ENCODE measurements at places on chromosomes 12 and 14. TPM values are rescaled to one million over a fixed set of nuclear protein-coding genes. Genes with fewer than 3 reads are reported as not detected.

The ERP27 gene
- 0.11 TPM for total RNA-seq

The LUM gene
- 130 TPM for total RNA-seq

The PAH gene
- total RNA-seq, result not detected

The ADSS1 gene
- total RNA-seq, result 114 TPM

The C1R gene
- total RNA-seq, result 96.9 TPM

The GALNT4 gene
- 2.0 TPM for total RNA-seq

The OR6C2 gene
- not detected for total RNA-seq

The DENND5B gene
- total RNA-seq, result 42.3 TPM

The BTBD6 gene
- 34.9 TPM for total RNA-seq

The PDE3A gene
- total RNA-seq, result 132 TPM

The PMCH gene
- total RNA-seq, result not detected

The EEF1AKMT3 gene
- 1.6 TPM for total RNA-seq

The RESF1 gene
- total RNA-seq, result 17.3 TPM

The OTUB2 gene
- 0.30 TPM for total RNA-seq

GRCh38 chr14:34172550-34173368 lies 221.9 kb upstream of the EGLN3 start:
- no peak for DNase-seq

DNA sequence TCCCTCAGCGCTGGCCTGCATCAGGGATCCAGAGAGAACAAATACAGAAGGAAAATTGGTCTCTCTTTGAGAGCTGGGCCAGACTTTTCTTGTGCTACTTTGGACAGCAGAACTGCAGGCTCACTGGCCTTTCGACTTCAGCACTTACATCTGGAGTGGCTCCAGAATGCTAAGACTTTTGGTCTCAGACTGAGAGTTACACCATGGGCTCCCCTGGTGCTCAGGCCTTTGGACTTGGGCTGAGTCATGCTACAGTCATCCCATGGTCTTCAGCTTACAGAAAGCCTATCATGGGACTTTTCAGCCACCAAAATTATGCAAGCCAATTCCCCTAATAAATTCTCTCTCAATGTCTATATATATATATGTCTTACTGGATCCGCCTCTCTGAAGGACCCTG lies 9.0 kb upstream of the CD163 start:
- no peak for DNase-seq

- DNase-seq, result peak; percentile 82
These were observed 131.6 kb downstream of the KSR2 start for GRCh38 chr12:117836999-117837736.

- DNase-seq, result no peak
These were observed 177.1 kb upstream of the SLC38A2 start for GRCh38 chr12:46549527-46550265.

DNA sequence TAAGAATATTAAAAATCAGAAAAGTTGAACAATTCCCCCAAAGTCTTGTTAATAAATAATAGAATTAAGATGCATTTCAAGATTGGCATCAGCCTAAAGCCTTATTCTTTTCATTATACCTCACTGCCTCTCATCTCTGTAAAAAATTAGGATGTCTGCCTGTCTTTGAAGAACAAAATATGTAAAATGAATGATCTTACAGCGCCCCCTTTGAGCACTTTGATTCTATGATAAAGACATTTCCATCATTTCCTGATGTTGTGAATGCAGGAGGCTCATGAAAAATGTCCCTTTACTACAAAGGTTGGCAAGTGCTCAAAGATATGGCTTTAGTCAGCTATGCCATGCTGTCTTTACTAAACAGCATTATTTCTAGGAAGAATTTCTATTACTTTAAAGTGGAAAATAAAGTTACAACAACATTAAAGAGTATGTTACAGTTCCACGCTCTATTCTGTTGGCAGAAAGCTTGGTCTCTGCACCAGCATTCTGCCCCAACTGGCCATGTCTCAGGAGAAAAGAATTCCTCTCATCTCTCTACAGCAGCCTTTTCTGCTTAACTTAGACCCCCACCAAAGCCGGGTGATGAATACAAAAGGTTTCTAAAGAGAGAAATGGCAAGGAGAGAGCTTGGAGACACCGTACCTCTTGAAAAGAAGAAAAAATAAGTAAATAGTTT lies 95.1 kb downstream of the LLPH start:
- DNase-seq, result no peak

DNA sequence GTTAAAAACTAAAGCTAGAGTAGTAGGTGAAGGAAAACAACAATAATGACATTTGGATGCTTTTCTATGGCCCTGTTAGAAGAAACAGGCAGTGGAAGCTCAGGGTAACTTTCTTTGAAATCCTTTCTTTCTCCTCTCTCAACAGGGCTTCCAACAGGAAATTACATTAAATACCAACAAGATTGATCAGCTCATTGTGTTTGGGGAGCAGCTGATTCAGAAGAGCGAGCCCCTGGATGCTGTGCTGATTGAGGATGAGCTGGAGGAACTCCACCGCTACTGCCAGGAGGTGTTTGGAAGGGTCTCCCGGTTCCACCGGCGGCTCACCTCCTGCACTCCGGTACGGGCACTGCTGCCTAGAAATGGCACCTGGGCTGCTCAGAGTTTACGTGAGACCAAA lies 81.5 kb downstream of the ESR2 start:
- peak; percentile 10 for DNase-seq

DNA sequence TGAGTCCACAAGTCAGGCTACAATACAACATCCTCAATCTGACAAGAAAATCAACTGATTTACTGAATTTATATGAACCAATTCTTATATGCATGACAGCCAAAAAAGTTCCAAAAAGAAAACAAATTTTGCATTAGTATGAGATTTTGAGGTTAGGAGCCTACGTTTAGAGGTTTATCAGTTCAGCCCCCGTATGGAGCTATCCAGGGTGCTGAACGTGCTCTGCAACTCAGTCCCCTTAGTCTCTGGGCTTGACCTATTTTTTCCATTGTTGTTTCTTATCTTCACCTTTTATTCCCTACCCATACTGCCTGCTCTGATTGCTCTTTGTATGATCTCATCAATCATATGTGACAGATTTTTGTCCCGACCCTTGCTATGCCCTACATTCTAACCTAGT lies 693.0 kb downstream of the NRXN3 start:
- no peak for DNase-seq

DNA sequence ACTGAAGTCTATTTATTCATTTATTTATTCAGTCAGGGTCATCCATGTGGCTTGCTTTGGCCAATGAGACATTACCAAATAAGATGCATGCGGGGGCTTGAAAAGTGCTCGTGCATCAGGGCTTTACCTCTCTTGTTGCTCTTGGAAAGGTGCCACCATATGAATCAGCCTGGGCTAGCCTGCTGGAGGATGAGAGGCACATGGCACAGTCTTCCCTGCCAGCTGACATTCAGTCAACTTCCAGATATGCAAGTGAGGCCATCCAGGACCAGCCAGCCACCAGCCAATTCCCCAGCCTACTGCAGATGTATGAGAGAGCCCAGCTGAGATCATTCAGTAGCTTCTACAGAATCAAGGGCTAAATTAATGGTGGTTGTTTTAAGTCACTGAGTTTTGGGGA lies 105.2 kb upstream of the RPH3A start:
- DNase-seq, result no peak

GRCh38 chr12:75642226-75642625 lies 130.8 kb upstream of the KRR1 start:
- DNase-seq, result no peak

- peak; percentile 88 for DNase-seq
These were observed 198.2 kb downstream of the TSPAN9 start for GRCh38 chr12:3275171-3276041.

DNA sequence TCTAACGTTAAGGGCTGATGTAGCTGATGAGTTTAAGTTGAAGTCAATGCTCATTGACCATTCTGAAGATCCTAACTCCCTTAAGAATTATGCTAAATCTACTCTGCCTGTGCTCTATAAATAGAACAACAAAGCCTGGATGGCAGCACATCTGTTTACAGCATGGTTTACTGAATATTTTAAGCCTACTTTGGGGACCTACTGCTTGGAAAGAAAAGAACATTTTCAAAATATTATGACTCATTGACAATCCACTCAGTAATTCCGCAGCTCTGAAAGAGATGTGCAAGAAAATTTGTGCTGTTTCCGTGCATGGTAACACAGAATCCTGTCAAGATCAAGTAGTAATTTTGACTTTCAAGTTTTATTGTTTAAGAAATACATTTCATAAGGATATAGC lies 35.0 kb upstream of the NAV3 start:
- no peak for DNase-seq

- no peak for DNase-seq
These were observed 16.4 kb downstream of the CEP170B start for GRCh38 chr14:104881369-104881979.

DNA sequence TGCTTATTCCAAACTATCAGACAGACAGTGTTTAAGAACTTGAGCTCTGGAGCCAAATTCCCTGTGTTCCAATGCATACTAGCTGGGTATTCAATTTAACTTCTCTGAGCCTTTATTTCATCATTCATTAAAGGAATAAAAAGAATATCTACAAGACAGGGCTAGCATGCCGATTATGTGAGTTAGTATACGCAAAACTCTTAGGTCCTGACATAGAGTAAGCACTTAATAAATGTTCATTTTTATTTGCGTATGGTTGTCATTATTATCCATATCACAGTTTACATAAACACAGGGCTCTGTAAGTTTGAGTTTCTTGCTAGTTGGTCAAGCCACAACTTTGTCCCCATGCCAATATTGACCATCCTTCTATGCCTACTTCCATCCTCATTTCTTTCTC lies 161.5 kb downstream of the NUAK1 start:
- DNase-seq, result no peak

DNA sequence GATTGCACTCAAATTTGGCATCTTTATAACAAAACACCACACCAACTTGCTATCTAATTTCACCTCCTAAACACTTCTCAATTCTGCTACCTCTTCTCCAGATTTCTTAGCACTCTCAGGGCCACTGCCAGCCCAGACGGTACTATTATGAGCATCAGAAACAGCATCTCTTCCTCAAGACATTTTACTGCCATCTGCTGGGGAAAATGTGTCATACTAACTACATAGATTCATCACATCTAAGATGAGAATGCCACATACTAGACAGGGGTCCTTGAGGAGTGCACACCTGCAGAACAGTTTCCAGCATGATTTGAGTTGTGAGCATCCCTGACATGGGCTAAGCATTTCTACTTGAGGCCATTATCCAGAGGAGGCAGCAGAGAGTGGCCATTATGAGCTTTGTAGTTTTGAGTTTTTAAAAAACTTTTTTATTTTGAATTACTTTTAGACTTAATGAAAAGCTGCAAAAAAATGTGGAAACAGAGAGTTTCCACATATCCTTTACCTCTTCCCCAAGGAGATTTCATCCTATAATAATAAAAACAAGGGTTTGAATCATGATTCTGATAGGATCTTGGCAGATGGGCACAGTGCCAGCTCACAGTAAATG lies 15.1 kb upstream of the GRIP1 start:
- DNase-seq, result no peak

- DNase-seq, result no peak
These were observed 10.6 kb downstream of the FNTB start for GRCh38 chr14:64997108-64997794.

GRCh38 chr12:14387219-14387871 lies 21.9 kb downstream of the ATF7IP start:
- no peak for DNase-seq

GRCh38 chr12:65959452-65959851 lies 135.2 kb downstream of the HMGA2 start:
- DNase-seq, result no peak

- DNase-seq, result no peak
These were observed 152.3 kb downstream of the ZNF664 start for GRCh38 chr12:124125203-124125871.

DNA sequence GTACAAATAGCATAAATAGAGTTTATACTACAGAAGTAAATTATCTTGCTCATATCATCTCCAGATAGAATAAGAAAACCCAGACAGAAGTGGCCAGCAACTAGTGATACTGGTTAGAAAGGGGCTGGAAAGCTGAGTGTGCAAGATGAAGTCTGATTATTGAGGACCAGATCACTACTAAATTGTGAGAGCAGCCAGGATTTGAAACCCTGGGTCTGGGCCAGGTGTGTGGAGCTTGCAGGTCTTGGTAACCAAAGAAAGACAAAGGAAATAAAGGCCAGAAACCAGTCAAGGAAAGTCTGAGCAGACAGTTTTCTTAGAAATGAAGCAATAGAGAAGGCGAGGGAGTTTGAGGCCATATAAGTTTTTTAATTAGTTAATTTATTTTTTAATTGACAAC lies 611.8 kb downstream of the ETNK1 start:
- DNase-seq, result no peak
